ENCODE measurements at places on chromosomes 12 and 14.

DNA sequence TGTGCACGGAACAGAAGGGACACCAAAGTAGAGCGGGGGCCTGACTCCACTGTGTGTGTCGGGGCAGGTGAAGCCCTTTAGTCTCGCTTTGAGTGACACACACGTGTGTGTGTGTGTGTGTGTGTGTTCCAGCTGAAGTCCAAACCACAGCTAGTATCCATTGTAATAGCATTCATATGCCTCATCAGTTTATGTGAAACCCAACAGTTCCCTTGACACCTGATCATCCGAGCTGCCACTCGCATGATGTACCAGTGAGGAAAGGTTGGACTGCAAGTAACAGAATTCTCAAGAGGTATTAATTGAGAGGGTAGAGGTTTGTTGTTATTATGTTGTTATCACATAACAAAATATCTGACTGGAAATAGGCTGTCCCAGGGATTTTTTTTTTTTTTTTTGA lies 16.4 kb downstream of the CCDC63 start:
- DNase-seq: no peak

DNA sequence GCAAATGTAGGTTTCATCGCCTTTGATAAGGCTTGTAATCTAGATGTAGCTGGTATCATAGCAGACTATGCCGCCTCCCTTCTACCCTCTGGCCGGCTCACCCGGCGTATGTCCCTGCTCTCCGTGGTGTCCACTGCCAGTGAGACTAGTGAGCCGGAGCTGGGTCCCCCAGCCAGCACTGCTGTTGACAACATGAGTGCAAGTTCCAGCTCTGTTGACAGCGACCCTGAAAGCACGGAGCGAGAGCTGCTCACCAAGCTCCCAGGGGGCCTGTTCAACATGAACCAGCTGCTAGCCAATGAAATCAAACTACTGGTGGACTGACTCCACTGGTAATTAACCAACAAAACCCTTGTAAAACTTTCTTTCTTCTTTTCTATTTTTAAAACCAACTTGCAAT lies 49.0 kb upstream of the A2ML1 start:
- no peak for DNase-seq

DNA sequence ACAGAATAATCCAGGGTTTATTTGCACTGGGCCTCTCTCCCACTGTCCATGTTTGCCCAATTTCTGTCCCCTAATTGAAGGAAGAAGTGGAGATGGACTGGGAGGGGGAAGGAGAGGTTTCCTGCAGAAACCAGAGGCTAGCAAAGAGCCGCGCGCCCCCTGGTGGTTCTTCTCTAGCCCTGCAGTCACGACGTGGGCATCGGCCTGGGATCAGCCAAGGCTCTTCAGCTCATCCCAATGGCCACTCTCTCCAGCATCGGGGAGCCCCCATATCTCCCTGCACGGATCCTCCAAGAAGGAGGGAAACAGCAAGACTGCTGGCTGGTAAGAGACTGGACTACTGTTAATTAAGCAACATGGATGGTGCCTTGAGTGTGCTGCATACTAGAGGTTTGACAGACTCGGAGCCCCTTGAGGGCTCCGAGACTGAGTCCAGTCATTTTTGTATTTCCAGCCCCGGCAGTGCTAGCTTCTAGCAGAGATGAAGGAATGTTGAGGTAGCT lies 18.7 kb downstream of the ZBTB39 start:
- DNase-seq: peak; percentile 85

DNA sequence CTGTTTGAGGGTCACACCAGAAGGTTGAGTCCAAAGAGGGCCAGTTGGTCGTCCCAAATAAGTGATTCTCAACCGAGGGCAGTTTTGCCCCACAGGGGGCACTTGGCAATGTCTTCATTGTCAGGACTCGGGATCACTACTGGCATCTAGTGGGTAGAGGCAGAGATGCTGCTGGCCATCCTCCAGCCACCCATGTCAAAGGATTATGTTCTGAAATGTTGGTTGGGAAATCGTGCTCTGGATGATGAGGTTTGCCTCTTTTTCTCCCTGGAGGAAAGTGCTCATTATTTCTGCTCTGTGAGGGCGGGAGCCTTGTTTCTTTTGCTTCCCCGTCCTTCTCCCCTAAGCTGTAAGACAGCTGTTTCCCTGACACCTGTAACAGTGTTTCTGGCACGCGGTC lies 3.6 kb downstream of the ZNF839 start:
- DNase-seq: peak; percentile 50

GRCh38 chr12:42255221-42255865 lies 17.3 kb upstream of the YAF2 start:
- no peak for DNase-seq

DNA sequence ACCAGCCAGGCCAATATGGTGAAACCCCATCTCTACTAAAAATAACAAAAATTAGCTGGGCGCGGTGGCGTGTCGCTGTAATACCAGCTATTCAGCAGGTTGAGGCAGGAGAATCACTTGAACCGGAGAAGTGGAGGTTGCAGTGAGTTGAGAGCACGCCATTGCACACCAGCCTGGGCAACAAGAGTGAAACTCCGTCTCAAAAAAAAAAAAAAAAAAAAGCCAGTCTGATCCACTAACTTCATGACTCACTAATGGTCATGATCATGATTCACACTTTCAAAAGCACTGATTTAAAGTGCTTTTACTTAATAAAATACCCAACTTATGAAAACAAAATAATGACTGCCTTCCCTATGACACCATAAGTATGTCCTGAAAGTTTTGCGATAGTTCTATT lies 38.4 kb upstream of the CPM start:
- no peak for DNase-seq

- no peak for DNase-seq
Observed at GRCh38 chr14:37968664-37969240, 239.0 kb upstream of the SSTR1 start.

DNA sequence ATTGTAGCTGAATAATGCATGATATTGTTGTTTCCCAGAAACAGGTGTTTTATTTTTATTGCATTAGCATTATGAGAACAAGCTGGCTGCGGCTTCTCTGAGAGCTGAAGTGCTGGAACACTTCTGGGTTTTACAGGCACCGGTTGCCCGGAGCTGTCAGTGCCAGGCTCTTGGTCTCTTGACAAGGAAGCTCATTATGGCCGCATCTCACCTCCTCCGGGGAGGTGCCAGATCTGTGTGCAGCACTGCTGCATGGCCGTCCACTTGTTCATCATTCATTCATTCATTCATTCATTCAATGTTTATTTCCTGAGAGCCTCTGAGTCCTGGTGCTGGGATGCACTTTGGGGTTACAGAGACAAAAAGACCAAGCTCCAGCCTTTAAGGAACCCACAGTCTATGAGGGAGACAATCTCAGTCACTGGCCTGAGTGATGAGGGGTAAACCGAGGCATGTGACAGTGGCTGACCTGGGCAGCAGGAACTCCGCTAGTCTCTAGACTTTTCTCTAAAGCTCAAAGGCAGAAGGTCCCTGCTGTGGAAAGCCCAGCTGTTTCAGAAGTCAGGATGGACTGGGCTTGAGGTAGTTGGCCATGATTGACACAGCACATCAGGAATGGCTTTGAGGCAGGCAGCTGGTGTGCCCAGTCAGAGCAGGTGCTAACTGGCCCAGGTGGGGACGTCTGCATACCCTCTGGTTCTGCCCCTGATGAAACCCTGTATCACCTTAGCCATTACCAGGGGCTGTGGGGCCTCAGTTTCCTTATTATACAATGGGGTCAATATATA lies 181.0 kb downstream of the ADGRD1 start:
- DNase-seq: peak; percentile 8

DNA sequence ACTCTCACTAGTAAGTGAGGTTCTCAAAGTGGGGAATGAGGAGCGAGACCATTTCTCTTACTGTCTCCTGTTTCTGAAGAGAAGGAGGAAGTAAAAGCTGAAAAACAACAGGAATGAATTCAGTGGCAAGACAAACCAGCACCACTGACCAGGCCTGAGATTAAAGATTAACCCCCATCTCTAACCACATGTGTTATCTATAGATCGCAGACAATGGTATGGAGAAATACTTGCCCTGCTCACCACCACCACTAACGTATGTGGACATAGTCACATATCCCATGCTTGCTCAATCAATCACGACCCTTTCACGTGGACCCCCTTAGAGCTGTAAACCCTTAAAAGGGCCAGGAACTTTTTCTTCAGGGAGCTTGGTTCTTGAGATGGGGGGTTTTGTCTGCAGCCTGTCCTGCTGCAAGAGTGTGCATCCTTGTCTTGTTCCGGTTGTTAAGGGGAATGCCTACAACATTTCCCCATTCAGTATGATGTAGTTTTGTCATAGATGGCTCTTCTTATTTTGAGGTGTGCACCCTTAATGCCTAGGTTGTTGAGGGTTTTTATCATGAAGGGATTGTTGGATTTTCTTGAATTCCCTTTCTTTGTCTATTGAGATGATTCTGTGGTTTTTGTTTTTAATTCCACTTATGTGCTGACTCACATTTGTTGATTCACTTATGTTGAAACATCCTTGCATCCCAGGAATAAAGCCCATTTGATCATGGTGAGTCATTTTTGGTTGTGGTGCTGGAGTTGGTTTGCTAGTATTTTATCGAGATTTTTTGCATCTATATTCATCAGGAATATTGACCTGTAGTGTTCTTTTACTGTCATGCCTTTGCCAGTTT lies 698.8 kb upstream of the LMO3 start:
- DNase-seq: no peak

GRCh38 chr12:28234444-28234843 lies 44.2 kb downstream of the CCDC91 start:
- DNase-seq: no peak

- DNase-seq: no peak
Observed at GRCh38 chr14:77616133-77616453, 344 bp downstream of the SPTLC2 start.

- no peak for DNase-seq
Observed at GRCh38 chr12:132924356-132924755, 31.8 kb downstream of the ZNF605 start.

- DNase-seq: no peak
Observed at GRCh38 chr14:73238424-73238852, 1.1 kb downstream of the PAPLN start.

GRCh38 chr12:50248883-50249282 lies 34.4 kb downstream of the LIMA1 start:
- no peak for DNase-seq

DNA sequence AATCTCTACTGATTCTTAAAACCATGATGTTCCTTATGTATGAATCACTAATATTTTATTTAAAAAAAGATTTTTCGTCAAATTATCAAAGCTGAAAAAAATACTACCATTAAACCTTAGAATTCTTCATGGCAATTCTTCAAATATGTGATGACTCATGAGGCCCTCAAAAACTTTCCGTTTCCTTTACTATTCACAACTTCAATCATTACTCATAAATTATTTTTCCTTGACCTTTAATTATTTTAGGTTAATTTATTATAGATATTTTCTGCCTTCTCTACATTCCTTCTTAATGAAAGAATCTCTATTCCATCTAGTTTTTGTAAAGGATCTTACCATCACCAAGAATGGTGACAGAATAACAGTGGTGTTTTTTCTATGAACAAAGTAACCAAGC lies 162.1 kb upstream of the SOX5 start:
- no peak for DNase-seq

DNA sequence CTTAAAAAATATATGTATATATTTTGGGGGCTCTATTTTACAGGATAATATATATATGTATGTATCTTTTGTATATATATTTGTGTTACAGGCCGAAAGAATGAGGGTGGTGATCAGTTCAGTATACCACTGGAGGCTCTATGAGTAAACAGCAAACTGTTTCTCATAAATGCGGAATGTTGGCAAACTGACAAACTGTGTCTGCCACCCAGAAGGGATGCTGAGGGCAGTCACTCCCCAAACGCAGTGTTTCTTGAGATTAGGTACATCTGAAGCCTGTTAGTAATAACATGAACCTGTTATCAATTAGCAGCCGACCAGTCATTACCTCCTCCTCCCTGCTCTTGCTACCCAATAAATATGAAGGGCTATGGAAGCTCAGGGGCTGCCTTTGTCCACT lies 20.8 kb downstream of the TNFAIP2 start:
- no peak for DNase-seq

- no peak for DNase-seq
Observed at GRCh38 chr14:89179891-89180404, 237.1 kb downstream of the FOXN3 start.

GRCh38 chr14:88856786-88857366 lies 32.4 kb downstream of the TTC8 start:
- no peak for DNase-seq

DNA sequence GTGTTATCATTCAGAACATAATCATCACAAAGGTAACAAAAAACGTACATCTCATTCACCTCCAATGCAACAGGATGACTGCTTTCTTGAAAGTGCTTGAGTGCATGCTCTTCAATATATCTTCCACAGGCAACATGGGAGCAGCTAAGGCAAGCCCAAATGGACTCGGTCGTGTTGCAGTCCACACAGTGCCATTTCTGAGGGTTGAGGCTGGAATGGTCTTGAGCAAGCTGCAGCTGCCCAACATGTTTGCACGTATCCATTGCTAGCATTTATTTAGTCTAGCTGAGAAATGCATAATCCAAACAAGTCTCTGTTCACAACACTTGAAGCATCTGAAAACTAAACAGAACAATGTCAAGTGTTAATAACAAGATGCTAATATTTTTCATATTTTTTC lies 17.3 kb downstream of the USP44 start:
- DNase-seq: no peak

DNA sequence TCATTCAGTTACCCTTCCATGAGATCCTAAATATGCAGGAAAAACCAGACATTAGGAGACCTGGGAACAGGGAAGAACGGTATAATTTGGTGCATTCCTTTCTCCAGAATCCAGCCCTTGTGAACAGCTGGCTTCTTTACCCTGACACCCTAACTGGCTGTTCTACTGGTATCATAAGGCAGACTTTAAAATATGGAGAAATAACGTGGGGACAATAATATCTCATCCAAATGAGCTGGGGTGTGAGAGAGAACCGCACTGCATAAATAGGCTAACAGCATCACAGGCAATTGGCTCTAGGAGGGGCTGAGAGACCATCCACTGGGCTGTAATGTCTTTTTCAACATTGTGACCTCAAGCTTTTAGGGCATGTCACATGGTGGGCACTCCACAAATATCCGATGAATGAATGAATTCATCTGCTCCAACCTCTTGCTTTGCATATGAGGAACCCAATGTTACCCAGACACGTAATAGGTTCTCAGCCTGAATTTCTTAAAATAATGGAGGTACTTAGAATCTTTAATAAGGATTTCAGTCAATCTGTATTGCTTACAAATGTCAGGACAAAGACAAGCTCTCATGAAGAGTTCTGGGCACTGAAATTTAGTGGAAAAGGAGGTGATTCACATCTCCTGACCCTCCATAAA lies 157.9 kb downstream of the SAMD4A start:
- no peak for DNase-seq

- DNase-seq: no peak
Observed at GRCh38 chr14:39957290-39957689, 525.1 kb upstream of the FBXO33 start.
